NCI-H446 treated with DMSO at 0.1 percent for 48 hours (cell line): ENCODE measurements at places on chromosomes 11 and 22.

- no peak for DNase-seq
These were observed 12.6 kb downstream of the PRSS23 start for GRCh38 chr11:86812981-86813380.

GRCh38 chr11:127071606-127072005 is 71.0 kb upstream of the KIRREL3 start:
- no peak for DNase-seq

- DNase-seq, result no peak
These were observed 132.1 kb upstream of the LDLRAD3 start for GRCh38 chr11:35811783-35812182.

- DNase-seq, result no peak
These were observed 26.9 kb downstream of the CD82 start for GRCh38 chr11:44592125-44592940.

DNA sequence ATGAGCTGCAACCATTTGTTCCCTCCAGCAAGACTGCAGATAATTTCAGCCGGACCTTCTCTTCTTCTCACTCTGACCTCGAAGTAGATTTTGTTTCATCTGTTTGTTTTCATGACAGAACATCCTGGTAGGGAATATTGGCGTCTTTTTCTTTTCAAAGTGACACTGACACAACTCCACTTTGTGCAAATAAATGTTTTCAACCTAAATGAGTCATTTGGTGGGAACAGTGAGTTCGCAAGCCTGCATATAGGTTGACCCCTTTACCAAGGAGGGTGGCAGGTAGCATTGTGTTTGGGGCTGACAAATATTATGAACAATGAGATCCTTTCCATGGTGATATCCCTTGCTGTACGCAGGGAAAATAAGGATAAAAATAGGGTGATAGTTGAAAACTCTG is 55.0 kb downstream of the LARGE1 start:
- DNase-seq, result no peak

DNA sequence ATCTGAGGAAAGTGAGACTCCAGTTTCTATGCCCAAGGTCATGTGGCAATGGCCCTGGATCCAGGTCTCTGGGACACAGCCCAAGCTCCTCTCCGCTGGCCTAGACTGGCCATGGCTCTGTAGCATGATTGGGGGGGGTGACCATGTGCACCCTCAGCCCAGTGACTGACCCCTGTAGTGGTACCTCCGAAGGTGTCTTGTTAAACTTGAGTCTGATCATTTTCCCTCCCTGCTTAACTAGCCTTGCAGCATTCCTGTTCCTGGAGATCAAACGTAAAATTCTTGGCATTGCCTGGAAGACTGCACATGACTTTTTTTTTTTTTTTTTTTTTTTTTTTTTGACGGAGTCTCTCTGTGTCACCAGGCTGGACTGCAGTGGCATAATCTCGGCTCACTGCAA is 1116.0 kb downstream of the TBC1D22A start:
- no peak for DNase-seq
